Parietal lobe (tissue), 2 donors: ENCODE measurements at places on chromosomes 16 and 17. TPM values are rescaled to one million over a fixed set of nuclear protein-coding genes. Genes with fewer than 3 reads are reported as not detected.

Gene NPIPB8
- total RNA-seq: not detected

Gene TBC1D3K
- total RNA-seq: 0.31 TPM

Gene EPX
- total RNA-seq: not detected

Gene ADAD2
- total RNA-seq: not detected

Gene SBK1
- total RNA-seq: 39.8 TPM

Gene KRTAP2-1
- not detected for total RNA-seq

Gene PLCG2
- 1.9 TPM for total RNA-seq

Gene SCNN1B
- total RNA-seq: not detected

Gene SMIM22
- total RNA-seq: not detected

Gene NAGPA
- total RNA-seq: 19.7 TPM

Gene PAGR1
- total RNA-seq: 18.8 TPM

Gene MYOCD
- total RNA-seq: under 0.01 TPM

Gene TXNDC11
- 20.7 TPM for total RNA-seq

Gene ITGA3
- total RNA-seq: 46.3 TPM

Gene STAT3
- total RNA-seq: 43.2 TPM

Gene MAPT
- total RNA-seq: 215 TPM

Gene EPOP
- total RNA-seq: 0.94 TPM

Gene OR4D1
- not detected for total RNA-seq

Gene SLC13A2
- total RNA-seq: not detected

Gene SMIM5
- 0.31 TPM for total RNA-seq

Gene METTL22
- 31.9 TPM for total RNA-seq

Gene HS3ST3A1
- total RNA-seq: 0.31 TPM

Gene TMC7
- 3.4 TPM for total RNA-seq

Gene GNGT2
- not detected for total RNA-seq

Gene CSH1
- total RNA-seq: not detected

Gene DNASE1
- total RNA-seq: 84.8 TPM

Gene RRAD
- 0.63 TPM for total RNA-seq

Gene PCGF2
- 15.7 TPM for total RNA-seq

Gene C17orf113
- 4.7 TPM for total RNA-seq

Gene NDRG4
- 304 TPM for total RNA-seq

Gene CACNA1G
- 35.7 TPM for total RNA-seq
